ENCODE measurements at places on chromosomes 16 and 17.

DNA sequence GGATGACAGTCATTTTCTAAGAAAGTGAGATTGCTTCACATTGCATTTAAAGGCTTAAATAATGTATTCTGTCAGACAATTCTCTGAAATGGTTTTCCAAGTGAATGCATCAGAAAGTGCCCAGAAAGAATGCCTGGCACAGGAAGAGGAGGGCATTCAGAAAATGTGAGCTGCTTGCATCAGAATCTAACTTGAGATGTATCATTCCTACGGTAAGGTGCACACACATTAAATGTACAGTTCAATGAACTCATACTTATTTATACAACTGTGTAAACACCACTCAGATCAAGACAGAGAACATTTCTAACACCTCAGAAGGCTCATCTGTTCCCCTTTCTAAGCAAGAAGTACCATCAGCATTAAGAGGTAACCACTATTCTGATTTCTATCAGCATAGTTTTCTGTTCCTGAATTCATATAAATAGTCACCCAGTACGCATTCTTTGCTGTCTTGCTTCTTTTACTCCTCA, 638.0 kb downstream of the MAF start:
- DNase-seq: no peak

- DNase-seq: no peak
Measured at GRCh38 chr17:32976605-32977004, 15.0 kb upstream of the SPACA3 start.

DNA sequence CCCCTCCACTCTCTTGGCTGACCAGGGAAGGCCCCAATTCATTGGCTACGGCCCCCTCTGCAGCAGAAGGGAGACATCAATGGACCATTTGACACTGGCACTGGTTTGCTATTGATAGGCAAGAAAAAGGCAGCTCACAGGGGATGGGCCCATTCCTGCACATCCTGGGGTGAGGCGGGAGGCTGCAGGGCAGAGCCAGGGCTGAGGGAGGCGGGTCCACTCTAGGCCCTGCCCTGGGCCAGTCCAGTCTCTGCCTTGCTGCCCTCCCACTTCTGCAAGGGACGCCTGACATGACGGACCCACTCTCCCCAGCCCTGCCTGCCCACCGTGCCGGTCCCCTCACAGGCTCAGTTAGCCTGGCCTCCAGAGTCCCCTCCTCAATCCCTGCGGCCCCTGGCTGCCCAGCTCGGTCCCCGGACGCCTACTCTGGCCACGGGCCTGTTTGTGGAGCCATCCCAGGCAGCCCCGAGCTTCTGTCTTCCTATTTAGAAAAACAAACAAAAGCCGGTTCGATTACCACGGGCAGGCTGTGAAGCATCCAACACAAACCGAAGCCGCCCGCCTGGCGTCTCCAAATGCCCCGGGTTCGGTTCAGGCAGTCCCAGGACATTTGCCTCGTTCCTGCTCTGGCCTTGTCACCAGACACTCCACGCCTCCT, 160.7 kb downstream of the IRX5 start:
- DNase-seq: no peak

DNA sequence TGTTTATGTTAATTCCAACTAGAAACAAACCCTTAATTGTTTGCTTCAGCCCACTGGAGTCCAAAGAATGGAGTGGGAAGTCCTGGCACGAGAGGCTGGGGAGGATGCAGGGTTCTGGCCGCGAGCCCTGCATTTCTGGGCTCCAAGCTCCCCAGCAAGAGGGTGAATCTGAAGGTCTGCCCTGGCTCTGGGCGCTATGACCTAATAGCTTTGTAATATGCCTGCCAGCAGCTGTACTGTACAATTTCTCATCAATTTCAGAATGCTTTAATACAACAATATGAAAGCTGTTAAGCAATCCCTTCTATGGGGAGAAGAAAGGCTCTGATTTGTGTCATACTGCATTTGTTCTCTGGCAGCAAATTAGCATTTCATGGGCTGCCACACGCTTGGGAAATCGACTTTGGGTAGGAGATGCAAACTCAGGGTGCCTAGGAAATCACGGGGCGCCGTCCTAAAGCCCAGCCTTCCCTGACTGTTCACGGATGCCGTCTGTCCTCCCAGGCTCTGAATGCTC, 43.8 kb downstream of the NDEL1 start:
- no peak for DNase-seq

GRCh38 chr16:6558661-6559060, 774.0 kb upstream of the RBFOX1 start:
- no peak for DNase-seq

- DNase-seq: no peak
Measured at GRCh38 chr16:995783-996182, 14.2 kb downstream of the SOX8 start.

DNA sequence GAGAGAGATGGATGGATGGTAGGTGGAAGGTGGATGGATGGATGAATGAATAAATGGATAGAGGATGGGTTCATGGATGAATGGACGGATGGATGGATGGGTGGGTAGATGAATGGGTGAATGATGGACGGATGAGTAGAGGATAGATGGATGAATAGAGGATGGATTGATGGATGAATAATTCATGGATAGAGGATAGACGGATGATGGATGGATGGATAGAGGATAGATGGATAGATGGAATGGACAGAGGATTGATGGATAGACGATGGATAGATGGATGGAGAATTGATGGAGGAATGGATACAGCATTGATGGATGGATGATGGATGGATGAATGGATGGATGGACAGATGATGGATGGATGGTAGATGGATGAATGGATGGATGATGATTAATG, 91.7 kb downstream of the MYH11 start:
- DNase-seq: no peak

DNA sequence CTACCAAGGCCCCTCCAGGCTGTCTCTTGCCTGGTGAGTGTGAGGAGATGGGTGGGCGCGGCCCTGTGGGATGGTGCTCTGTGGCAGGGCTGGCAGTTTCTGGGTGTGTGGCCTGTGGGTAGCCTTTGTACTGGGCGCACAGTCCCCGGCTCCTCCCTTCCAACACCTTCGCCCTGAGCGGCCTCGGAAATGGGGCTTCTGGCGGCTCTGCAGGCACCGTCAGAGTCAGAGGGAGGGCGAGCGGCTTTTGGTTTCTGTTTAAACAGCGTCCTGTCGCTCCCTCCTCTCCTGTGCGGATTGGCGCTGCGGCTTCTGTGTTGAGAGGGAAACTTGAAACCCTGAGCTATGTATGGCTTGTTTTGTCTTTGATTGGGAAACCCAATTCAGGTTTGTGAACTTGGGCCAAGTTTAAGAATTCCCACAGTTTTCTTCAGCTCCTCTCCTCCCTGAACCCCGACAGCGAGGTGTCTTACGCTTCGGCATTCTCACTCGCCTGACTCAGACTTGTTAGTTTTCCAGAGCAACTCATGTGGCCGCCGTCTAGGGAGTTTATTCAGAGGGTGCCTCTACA, 8.3 kb upstream of the ZNF750 start:
- no peak for DNase-seq

- DNase-seq: no peak
Measured at GRCh38 chr17:83110735-83111134, 31.3 kb downstream of the METRNL start.

DNA sequence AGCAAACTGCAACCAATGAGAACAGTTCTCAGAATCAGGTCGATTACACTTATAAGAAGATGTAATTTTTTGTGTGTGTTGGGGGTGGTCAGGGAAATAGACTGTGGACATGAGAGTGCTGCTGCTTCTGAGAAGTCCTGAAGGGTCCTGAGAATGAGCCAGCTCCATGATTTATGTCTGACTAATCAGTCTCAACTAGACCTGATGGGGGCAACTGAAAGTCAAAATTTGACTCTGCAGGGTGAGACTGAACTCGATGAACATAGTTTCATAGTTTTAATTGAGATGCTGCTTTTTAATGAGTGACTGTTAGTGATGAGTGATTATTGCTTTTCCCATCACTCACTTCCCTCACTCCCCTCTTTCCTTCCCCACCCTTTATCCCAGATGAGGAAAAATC, 37.3 kb downstream of the SMARCE1 start:
- no peak for DNase-seq

DNA sequence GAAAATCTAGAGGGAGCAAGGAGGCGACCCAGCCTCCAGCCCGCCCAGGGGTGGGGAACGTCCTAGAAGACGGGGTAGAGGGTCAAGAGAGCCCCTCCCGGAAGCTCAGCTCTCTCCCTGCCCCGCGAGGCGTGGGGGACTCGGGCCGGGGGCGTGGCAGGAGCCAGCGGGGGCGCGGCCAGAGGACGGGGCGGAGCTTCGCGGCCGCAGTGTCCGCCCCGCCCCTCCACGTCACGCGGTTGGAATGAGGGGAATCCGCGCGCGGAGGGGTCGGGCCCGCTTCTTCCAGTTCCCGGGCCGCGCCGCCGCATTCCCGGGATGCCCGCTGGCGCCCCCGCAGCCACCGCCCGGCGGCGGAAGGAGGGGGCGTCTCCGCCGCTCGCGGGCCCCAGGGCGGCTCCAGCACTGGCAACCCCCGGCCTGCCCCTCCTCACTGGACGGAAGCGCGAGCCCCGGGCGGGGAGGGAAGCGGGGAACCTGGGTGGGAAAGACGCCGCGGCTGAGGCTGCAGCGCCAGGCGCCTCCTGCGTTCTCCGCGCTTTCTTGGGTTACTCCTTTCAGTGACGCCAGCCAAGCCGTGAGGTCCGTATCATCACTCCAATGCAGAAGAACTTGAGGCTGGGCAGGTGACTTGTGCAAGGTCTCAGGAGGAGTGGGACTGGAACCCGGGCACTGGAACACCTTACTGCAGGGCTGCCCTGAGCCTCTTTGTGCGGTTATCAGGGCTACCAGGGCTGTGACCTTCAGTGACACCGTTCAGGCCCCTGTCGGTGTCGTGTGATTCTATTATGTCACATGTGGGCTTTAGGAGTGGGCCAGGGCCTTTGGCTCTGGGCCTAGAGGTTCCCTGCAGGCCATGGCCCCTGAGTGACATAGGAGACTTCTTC, 4.3 kb downstream of the MYO1C start:
- DNase-seq: peak; percentile 43

GRCh38 chr16:83686726-83687125, 121.1 kb upstream of the HSBP1 start:
- no peak for DNase-seq

GRCh38 chr16:25270577-25270976, 12.9 kb upstream of the ZKSCAN2 start:
- no peak for DNase-seq

- DNase-seq: no peak
Measured at GRCh38 chr16:73166947-73167550, 119.1 kb upstream of the ZFHX3 start.

DNA sequence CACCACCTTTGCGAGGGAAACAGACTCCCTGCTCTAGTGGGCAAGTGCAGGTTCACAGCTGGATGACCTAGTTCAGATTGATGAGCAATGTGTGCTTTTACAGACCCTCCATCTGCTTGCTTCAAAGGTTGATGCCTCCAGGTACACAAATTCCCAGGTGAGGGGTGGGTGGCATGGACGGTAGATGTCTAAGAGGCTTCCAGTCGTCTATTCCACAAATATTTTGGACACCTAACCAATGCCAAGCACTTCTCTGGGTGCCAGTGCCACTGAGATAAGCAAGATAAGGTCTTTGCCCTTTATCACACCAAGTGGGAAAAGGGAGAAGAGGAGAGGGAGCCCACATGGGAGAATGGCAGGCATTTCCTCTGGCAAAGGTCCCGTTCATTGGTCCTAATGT, 316.6 kb upstream of the CDH5 start:
- no peak for DNase-seq

DNA sequence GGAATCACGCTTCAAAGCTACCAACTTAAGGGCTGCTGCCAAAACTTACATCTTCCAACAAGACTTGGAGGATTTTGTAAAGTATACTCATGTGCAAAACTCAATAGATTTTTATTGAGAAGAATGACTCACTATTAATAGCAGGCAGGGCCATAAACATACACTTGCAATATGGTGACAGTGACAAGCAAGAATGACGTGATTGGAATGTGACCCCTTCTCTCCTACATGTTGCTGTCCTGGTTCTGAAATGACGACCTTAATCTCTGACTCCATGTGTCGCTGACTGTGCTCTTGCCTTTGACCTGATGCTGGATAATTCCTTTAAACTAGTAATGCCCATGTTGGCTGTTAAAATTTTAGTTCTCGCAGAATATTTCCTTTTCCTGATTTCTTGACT, 174.5 kb downstream of the PARN start:
- DNase-seq: no peak

- DNase-seq: no peak
Measured at GRCh38 chr17:41869426-41869825, 4.2 kb upstream of the KLHL11 start.

GRCh38 chr17:78434455-78435329, 56.2 kb downstream of the PGS1 start:
- no peak for DNase-seq

DNA sequence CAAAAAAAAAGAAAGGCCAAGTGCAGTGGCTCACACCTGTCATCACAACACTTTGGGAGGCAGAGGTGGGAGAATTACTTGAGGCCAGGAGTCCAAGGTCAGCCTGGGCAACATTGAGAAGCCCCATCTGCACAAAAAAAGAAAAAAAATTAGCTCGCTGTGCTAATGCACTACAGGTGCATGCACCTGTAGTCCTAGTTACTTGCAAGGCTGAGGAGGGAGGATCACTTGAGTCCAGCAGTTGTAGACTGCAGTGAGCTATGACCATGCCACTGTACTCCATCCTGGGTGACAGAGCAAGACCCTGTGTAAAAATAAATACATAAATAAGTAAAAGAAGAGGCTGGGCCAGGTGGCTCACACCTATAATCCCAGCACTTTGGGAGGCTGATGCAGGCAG, 39.7 kb downstream of the DCAKD start:
- no peak for DNase-seq

DNA sequence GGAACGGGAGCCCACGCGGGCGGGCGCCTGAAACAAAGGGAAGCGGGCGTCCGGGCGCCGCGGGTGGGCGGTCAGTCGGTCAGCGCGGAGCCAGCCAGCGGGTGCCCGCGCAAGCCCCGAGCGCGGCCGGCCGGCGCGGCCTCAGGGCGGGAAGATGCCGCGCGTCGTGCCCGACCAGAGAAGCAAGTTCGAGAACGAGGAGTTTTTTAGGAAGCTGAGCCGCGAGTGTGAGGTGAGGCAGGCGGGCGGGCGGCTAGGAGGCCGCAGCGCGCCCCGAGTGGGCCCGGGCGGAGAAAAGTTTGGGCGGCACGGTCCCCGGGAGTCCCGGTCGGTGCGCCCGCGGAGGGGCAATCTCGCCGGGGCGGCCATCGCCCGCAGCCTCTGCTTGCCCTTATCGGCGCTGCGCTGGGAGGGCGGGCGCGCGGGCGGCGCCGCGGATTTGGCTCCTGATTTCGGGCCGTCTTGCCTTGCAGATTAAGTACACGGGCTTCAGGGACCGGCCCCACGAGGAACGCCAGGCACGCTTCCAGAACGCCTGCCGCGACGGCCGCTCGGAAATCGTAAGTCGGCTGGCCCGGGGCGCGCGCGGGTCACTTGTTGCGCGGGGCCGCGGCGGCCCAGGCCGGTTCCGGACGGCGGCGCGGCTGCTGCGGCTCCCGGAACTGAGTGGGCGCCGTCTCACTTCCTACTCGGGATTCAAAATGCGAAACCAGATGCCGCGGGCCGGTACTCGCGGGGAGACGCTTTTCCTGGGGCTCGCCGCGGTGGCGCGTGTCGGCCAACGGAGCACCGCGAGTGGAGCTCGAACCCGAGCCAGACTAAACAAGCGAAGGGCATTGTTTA, 526 bp downstream of the CBFB start:
- DNase-seq: peak; percentile 49

- peak; percentile 6 for DNase-seq
Measured at GRCh38 chr17:43411749-43412148, 13.0 kb downstream of the ARL4D start.

Measured in MV-4-11 (cell line).